ENCODE measurements at places on chromosomes 1 and 21. TPM values are rescaled to one million over a fixed set of nuclear protein-coding genes. Genes with fewer than 3 reads are reported as not detected.

- no peaks in the 10 kb centered on the region for H3K27me3 ChIP-seq
- no peak overlapping the region for H3K27ac ChIP-seq
- no peak overlapping the region for H3K4me3 ChIP-seq
- DNase-seq, result no peak
- no peaks in the 10 kb centered on the region for H3K4me1 ChIP-seq
- H3K36me3 ChIP-seq, result no peaks in the 10 kb centered on the region
Observed at GRCh38 chr1:210751911-210752310, 382.0 kb downstream of the KCNH1 start.

GRCh38 chr1:182662121-182662890 lies 22.1 kb downstream of the RGS8 start:
- no peak overlapping the region for H3K4me3 ChIP-seq
- no peaks in the 10 kb centered on the region for H3K4me1 ChIP-seq
- no peak overlapping the region for H3K27ac ChIP-seq
- H3K36me3 ChIP-seq, result no peaks in the 10 kb centered on the region
- H3K27me3 ChIP-seq, result no peaks in the 10 kb centered on the region

GRCh38 chr1:26320896-26321295 lies 3.1 kb downstream of the CD52 start:
- no peaks in the 10 kb centered on the region for H3K27me3 ChIP-seq
- peaks cover 54% of the 10 kb centered on the region for H3K4me1 ChIP-seq

DNA sequence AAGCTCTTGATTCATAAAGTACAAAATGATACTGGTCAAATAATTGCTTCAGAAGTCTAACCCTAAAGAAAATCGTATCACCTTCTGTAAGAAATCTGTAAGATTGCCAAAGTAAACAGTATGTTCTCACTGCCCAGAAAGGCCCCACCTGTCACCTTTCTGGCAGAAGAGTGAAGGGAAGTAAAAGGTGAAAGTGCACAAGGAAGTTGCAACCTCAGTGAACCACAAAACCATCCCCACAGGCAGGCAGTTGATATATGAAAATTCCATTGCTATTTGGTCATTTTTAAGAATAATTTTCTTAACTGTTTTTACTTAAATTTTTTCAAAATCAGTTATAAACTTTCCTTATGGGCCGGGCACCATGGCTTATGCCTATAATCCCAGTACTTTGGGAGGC lies 48.5 kb upstream of the FBXO28 start:
- H3K4me1 ChIP-seq, result no peaks in the 10 kb centered on the region
- H3K36me3 ChIP-seq, result no peaks in the 10 kb centered on the region
- H3K27me3 ChIP-seq, result no peaks in the 10 kb centered on the region
- DNase-seq, result no peak
- no peak overlapping the region for H3K4me3 ChIP-seq

HAO2 gene
- not detected for polyA plus RNA-seq

DNA sequence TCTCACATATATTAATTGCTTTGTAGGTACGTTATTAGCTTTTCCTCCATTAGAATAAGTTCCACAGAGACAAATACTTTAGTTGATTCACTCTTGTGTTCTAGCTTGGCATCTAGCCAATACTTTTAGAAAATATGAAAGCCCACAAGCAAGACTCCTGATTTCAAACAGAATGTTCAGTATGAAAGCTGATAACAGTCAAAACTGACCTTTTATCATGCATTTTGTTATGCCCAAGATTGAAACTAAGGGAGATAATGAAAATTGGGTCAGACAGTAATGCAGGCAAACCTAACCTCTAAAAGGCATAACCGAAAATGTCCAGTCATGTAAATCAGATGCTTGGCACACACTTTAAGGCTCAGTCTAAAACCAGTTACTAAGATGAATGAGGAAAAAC lies 61.7 kb downstream of the ERICH3 start:
- no peaks in the 10 kb centered on the region for H3K4me1 ChIP-seq
- H3K27ac ChIP-seq, result no peak overlapping the region
- no peaks in the 10 kb centered on the region for H3K36me3 ChIP-seq
- H3K4me3 ChIP-seq, result no peak overlapping the region
- H3K27me3 ChIP-seq, result no peaks in the 10 kb centered on the region

DNA sequence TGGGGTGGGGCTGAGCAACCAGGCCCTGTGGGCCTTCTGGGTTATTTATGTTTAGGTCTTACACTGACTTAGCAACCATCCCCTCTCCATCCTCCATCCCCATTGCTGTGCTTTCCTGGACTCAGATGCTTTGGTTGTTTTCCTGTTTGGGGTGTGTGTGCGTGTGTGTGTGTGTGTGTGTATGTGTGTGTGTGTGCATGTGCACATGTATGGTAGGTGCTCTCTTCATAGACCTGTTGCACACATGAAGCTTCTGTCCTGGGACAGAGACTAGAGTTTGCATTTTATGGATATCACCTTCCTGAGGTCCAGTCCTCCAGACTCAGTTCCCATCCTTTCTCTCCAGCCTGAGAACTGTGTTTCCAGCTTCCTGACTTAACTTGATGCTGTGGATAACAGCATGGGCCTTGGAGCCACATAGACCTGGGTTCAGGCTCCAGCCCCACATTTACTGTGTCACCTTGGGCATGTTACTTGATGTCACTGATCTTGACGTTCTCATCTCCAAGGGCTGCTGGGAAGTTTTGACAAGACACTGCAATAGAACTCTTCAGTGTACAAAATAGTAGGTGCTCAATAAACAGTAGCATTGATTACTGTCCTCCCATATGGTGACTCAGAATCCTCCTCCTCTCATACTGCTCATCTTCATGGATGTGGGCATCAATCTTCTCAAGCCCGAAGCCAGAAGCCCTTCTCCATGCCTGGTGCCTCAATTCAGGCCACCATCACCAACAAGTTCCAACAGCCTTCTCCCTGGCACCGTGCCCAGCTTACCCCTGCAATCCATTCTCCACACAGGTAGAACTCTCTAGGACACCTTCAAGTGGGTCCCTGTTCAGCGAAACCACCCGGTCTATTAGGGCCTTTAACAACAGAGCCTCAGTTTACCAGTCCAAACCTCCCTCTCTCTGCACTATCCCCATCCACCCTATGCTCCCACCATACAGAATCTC lies 181.8 kb upstream of the EDN2 start:
- peaks cover 88% of the 10 kb centered on the region for H3K4me1 ChIP-seq
- DNase-seq, result no peak
- no peaks in the 10 kb centered on the region for H3K27me3 ChIP-seq
- no peak overlapping the region for H3K4me3 ChIP-seq
- no peaks in the 10 kb centered on the region for H3K36me3 ChIP-seq

- peaks cover 55% of the 10 kb centered on the region for H3K27me3 ChIP-seq
- peaks cover 38% of the 10 kb centered on the region for H3K4me1 ChIP-seq
- H3K27ac ChIP-seq, result no peak overlapping the region
- H3K36me3 ChIP-seq, result no peaks in the 10 kb centered on the region
- H3K4me3 ChIP-seq, result no peak overlapping the region
Observed at GRCh38 chr21:44712203-44713028, 1.0 kb upstream of the TSPEAR start.

DNA sequence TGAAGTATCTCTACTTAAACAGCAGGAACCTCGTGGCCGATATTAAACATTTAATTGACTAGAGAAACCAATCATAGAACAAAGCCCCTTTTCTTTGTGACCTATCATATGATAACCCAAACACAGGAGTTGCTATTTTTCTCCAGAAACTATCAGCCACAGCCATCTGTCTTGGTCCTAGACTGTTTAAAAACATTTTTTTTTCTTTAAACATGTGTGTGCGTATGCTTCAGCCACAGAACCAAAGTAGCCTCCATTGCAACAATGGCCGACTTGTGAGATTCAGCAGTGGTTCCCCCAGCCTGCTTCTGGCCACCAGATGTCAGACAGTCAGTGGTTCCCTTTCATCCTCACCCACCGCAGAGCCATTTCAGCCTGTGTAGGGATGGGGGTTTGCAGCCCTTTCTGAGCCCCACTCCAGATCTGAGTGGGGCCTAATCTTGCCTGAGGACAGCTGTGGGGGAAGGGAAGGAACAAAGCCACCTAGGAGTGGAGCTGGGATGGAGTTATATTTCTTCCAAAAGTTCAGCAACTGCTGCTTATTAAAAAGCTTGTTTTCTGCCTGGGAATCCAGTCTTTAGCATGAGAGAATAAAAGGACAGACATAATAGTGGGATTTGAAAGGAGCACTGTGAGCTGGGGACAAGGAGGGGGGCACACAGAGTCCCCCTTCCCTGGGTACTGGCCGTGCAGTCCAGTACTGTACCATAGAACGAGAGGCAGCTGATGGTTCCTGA lies 11.7 kb upstream of the IGSF3 start:
- DNase-seq, result no peak
- no peaks in the 10 kb centered on the region for H3K4me1 ChIP-seq
- H3K4me3 ChIP-seq, result no peak overlapping the region
- H3K27ac ChIP-seq, result no peak overlapping the region

GRCh38 chr1:71502006-71502405 lies 421.2 kb upstream of the ZRANB2 start:
- no peaks in the 10 kb centered on the region for H3K27me3 ChIP-seq
- no peaks in the 10 kb centered on the region for H3K4me1 ChIP-seq
- H3K36me3 ChIP-seq, result no peaks in the 10 kb centered on the region

DNA sequence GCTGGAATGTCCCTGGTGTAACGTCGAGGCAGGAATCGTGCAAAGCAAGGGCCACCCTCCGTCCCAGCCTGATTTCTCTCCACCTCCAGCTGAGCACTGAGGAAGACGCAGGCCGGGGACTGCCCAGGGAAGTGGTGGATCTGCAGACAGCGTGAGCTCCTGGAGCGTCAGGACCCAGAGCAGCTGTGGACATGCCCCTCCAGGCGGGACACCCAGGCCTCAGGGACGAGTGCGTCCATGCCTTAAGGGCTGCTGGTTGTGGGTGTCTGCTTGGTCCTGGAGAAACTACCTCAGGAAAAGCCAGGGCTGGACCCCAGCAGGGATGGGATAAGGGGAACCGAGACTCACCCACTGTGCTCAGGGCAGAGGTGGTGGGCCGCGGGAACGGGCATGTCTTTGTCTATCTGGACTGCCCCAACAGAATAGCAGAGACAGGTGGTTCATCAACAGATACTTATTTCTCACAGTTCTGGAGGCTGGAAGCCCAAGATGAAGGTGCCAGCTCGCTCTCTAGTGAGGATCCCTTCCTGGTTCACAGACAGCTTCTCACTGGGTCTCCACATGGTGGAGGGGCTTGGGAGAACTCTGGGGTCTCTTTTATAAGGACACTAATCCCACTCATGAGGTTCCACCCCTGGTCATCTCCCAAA lies 5.8 kb upstream of the MMEL1 start:
- H3K27ac ChIP-seq, result no peak overlapping the region
- H3K4me1 ChIP-seq, result peaks cover 14% of the 10 kb centered on the region
- no peak for DNase-seq
- no peaks in the 10 kb centered on the region for H3K27me3 ChIP-seq

Measured in CD4-positive, alpha-beta memory T cell (primary cell).